ENCODE measurements at places on chromosomes 2 and 18.

DNA sequence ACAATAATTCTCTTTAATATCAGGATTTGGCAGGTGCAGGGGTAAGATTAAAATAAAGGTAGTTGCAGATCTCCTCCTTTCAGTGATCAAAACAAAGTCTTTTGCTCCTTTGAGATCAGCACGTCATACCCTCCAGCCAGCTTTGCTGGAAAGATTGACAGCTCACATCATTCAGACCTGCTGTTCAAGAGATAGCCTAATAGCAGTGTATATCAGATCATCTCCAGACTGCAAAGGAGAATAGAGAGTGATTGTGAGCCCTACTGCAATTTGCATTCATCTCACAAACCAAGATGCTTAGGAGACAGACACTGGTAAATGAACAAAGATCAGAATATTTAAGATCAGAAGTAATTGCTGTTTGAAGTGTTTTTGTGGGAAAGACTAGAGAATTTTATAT is 135.8 kb upstream of the DSEL start:
- DNase-seq = no peak

GRCh38 chr2:220795705-220796104 is 776.4 kb downstream of the EPHA4 start:
- DNase-seq = no peak

DNA sequence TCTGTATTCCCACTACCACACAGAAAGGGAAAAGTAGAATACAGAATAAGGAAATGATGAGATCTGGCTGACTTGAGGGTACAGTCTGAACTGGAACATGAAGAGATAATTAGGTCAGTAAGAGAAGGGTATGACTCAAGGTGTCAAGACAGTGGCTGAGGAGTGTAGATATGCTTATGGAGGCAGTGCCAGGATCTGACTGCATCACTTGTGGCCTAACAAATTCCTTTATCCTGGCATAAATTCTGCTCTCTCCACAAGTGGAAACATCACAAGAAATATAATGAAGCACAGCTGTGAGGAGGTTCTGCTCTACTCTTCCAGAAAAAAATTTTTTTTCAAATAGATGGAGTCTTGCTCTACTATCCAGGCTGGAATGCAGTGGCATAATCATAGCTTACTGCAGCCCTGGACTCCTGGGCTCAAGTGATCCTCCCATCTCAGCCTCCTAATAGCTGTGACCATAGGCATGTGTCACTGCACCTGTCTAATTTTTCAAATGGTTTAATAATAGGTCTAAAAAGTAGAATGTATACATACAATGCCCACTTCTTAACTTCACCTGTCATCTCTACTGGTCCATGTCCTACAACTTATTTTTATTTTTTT is 85.3 kb downstream of the C2orf74 start:
- DNase-seq = no peak

- DNase-seq = no peak
These were observed 44.4 kb upstream of the TMEM163 start for GRCh38 chr2:134763164-134763710.

DNA sequence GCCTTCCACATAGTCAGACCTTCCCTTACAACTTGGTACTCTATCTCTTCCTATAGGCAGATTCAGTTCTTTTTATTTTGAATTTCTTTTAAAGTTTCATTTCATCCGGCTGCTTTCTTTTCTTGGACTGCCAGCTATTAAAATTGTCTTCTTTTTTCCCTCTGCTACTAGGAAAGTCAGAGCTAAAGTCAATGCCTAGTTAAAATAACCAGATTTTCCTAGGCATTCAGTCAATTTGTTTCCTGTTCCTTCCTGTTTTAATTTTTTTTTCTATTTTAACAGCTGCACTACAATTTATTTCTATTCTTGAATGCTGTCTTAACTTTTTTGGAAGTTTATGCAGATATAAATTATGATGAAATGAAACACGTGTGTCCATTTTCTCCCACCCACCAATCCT is 84.8 kb downstream of the EVA1A start:
- DNase-seq = no peak

- no peak for DNase-seq
These were observed 80.7 kb downstream of the PTPN2 start for GRCh38 chr18:12803069-12803936.

GRCh38 chr2:38274286-38275276 is 102.5 kb downstream of the ATL2 start:
- no peak for DNase-seq

- no peak for DNase-seq
These were observed 22.6 kb downstream of the PLEK start for GRCh38 chr2:68387408-68388350.

DNA sequence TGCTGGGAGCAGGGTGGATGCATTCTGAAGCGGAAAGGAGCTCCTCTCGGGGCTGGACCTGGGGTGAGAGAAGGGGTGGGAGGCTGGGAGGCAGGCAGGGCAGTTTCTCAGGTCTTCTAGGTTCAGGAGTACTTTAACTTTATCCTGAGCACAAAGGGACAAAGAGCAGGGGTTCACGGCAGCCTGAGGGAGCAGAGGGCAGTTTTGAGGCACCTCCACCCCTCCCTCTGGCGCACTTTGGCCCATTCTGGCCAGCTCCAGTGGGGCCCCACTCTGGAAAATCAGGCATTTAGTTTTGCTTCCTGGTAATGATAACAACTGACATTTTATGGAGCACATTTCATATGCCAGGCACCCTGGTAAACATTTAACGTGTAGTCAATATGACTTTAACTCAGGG is 14.3 kb downstream of the B3GNT7 start:
- no peak for DNase-seq

GRCh38 chr2:133884739-133885381 is 316.6 kb upstream of the NCKAP5 start:
- DNase-seq = no peak

DNA sequence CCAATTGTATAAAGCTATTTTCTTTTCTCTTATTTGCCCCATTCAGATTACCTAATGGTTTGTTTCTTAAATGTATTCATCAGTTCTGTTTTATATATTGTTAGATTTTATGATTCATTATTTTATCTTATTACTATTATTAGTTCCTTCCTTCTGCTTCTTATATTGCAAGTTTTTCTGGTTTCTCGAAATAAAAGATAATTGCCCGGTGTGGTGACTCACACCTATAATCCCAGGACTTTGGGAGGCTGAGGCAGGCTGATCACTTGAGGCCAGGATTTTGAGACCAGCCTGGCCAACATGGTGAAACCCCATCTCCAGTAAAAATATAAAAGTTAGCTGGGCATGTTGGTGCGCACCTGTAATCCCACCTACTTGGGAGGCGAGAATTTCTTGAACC is 37.8 kb downstream of the ANTXR1 start:
- DNase-seq = no peak

DNA sequence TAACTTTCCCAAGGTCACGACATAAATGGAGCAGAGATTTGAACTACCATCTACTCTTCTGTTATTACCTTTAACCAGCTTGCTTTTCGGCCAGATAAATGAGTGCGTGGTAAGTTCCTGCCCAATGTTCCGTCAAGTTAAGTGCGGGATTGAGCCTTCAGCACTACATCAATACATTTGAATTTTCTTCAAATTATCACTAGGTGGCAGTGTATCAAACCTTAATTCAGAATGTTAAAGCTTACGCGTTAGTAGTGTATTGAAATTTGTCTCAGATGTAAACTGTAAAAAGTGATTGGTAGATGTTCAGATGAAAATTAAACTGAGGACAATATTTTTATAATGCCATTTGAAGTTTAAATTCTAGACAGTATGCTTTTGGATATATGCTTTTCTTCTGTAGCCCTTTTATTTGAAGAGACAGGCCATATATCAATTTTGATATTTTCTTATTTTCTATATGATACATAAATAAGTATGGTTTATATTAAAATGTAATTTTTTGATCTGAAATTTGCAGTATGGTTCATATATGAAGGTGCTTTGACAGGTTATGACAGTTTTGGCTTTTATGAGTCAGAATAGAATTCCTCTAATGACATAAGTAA is 681.3 kb downstream of the ADCYAP1 start:
- DNase-seq = no peak

GRCh38 chr18:56569416-56569815 is 69.0 kb downstream of the TXNL1 start:
- no peak for DNase-seq

- DNase-seq = no peak
These were observed 7.6 kb downstream of the ESPNL start for GRCh38 chr2:238107525-238108422.

DNA sequence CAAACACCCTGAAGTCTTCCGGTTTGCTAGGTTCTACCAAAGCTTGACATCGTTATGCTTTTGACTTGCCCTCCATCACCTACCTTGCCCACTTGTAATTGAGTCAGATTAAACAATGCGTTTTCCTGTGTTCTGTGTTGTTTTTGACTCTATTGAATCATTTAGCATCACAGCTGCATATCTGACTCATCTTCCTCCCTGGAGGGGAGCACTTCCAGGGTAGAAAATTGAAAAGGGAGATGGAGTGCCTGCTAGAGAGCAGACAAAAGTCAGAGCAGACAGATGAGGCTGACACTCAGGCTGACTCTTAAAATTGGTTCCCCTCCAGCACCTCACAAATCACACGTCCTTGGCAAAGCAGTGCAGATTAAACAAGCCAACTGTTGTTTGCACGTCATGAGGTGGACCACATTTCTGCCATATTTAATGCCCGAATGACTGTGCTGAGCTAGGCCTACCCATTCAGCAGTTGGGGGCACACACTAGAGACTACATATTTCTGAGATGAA is 2.2 kb downstream of the MPP4 start:
- no peak for DNase-seq

- no peak for DNase-seq
These were observed 548 bp upstream of the FBLN7 start for GRCh38 chr2:112137516-112138158.

DNA sequence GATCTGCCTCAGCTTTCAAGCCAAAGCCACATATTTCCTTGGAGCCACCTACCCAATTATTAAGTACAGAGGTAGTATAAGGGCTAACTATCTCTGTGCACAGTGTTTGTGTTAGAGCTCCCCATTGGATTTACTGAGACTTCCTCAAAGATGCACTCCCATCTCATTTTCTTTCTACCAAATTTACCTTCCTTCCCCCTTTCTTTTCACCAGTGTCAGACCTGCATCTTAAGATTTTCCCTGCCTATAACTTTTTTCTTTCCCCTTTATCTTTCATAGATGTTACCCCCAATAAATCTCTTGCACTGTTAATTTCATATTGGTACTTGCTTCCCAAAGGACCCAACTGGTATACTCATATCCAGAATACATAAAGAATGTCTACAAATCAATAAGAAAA is 5.9 kb upstream of the REL start:
- no peak for DNase-seq

- DNase-seq = no peak
These were observed 11.8 kb downstream of the G6PC2 start for GRCh38 chr2:168912901-168913369.

DNA sequence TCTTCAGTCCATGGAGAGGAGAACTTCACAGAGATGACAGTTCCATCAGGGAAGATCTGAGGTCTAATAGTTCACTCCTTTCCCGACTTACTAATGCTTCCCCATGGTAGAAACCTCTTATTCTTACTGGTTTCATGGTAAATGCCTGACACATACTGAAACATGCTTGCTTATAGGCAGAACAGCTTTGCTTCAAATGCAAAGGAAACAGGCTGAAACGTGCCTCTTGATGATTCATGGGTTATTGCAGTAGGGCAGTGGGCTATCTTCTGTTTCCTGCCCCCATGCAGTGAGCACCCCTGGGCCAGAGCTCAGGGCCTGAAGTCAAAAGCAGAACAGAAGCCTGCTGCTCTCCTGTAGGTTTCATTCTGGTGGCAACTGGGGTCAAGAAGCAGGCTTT is 223.5 kb downstream of the RDH14 start:
- no peak for DNase-seq

DNA sequence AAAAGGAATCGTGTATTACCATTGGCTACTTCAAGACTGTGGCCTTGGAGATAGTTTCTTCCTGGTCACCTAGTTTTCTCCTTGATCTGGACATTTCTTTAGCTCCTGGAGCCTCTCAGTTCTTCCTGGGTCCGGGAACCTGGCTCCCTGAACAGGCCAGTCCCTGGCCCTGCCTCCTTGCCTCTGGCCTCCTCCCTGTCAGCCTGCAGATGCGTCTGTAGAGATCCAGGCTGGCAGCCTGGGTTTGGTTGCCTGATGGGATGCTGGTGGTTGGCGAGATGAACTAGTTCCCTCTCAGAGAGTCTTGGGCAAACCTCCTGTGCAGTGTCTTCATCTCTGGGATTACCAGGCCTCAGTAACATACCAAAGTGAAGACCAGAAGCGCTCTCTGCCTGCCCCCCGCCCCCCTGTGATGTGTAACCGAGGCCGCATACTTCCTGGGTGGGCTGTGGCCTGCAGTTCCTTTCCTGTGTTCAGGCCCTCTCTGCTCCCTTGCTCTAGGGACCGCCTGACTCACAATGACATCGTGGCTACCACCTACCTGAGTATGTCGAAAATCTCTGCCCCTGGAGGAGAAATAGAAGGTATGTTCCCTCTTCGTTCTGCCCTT is 85.4 kb downstream of the DYSF start:
- DNase-seq = no peak

DNA sequence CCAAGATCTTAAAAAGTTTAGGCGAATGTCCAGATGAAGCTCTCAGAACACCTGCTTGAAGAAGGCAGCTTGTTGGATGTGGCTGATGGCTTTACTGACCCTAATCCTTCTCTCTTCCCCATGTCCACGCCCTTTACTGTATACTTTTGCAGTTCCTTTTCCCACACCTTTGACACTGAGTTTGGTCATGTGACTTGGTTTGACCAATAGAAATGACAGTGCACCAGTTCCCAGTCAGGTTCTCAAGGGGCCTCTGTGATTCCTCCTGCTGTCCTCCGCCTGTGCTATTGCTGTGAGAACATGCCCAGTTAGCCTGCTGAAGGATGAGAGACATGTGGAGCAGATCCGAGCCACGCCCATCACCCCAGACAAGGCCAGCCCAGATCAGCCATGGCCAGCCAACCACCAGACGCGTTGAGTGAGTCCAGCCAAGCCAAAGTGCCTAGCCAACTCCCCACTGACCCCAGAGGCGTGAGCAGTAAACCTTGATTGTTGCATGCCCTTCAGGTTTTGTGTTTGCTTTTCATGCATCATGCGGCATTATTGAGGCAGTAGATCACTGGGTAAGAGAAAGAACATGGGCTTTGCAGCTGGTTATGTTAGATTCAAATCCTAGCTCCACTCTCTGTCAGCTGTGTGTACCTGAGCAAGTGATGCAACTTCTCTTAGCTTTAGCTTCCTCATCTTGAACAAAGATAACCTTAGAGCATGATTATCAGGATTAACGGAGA is 258.0 kb upstream of the SIX2 start:
- no peak for DNase-seq

- DNase-seq = no peak
These were observed 137.8 kb upstream of the COPS8 start for GRCh38 chr2:236947896-236948295.

GRCh38 chr18:22723773-22724172 is 209.4 kb upstream of the RBBP8 start:
- no peak for DNase-seq
